Nephron progenitor cell (in vitro differentiated cells): ENCODE measurements at places on chromosomes 1 and 21.

DNA sequence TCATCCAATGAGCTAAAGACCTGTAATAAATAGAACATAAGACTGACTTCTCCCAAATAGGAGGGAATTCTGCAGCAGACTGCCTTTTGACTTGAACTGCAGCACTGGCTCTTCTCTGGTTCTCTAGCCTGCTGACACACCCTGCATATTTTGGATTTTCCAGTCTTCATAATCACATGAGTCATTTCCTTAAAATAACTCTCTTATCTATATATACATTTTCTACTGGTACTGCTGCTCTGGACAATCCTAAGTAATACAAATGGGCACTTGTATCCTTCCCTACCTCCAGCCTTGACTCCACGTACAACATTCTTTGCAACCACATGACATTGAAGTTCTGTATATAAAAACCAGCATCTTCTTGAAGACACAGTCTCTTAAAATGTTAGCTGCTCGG, 429.4 kb upstream of the TMPRSS15 start:
- DNase-seq: no peak

GRCh38 chr1:88698764-88699163, 14.7 kb downstream of the PKN2 start:
- DNase-seq: no peak

GRCh38 chr1:156389311-156389710, 20.3 kb downstream of the RHBG start:
- no peak for DNase-seq

DNA sequence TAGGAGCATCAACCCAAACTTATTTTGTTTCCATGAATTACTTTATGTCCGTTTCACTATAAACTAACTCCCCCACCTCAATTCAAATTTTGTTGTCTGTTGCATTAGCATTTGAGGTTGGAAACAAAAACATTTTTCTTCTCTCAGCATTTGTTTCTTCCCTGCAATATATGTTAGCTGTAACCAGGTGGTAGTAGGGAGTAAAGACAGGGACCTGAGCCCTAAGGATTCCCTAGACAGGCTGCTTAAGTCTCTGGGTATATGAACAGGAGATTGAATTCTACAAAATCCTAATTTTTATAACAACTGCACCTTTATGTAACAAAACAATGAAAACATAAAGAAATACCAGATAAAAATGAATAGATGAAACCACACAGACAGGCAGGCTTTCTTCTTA, 242.6 kb downstream of the PAPPA2 start:
- no peak for DNase-seq

DNA sequence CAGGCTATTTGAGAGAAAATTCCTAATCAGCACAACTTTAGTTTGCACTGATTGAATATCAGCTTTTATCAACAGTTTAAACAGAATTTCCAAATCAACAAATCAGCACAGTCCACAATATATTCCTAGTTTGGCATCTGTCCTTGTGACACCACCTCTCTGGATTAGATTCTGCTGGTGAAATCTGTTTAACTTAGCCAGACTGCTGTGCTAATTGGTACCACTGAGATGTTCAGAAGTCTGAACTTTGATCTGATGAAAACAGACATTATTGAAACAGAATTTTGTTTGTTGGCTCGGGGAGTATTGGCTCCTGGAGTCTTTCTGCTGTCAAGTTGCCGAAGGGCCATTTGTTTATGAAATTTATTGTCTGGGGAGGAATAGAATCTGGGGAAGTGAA, 17.0 kb upstream of the NGF start:
- no peak for DNase-seq
